ENCODE measurements at places on chromosomes 4 and X.

DNA sequence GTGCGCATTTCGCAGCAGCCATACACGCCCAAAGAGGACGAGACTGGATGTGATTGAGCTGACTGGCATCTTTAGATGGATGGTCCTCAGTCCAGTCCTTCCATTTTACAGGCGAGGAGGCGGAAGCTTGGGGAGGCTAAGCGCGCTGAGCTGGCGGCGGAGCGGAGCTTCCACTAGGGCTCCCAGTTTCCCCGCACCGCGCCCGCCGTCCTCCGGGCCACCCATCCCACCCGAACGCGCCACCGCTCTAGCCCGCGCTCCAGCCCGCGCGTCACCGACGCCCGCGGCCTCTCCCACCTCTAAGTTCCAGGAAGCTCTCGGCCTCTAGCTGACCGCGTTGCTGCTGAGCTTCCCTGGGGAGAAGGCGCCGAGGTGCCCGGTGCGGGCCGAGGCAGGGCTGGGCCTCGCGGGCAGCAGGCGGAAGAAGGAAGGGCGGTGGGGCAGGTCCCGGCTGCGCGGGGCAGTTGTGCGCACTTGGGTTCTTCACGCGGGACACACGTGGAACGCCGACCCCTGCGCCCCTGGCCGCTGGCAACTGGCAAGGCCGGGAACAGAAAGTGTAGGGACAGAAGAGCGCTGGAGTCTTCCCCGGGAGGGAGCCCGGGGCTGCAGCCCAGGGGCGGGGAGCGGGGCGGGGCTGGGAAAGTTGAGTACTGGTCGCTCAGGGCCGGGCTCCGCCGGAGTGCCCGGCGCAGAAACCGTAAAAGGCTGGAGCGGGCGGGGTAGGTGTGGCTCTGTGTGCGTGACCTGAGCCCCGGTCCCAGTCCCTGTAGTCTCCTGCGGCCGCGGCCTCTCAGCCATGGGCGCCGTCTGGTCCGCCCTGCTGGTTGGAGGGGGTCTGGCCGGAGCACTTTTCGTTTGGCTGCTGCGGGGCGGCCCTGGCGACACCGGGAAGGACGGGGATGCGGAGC lies at the start of gene STBD1:
Gene STBD1 (plus strand): TSS at position 763 of the 911 bp plus-strand sequence. CDS start 37 bp downstream, at position 800.
- no peak for DNase-seq

GRCh38 chr4:106365613-106366012 lies 3.0 kb downstream of the GIMD1 start:
- no peak for DNase-seq

- DNase-seq: no peak
These were observed 48.4 kb downstream of the AKAP4 start for GRCh38 chrX:50152456-50152855.

- DNase-seq: no peak
These were observed 15.0 kb upstream of the PRKX start for GRCh38 chrX:3728454-3728853.
